ENCODE measurements at places on chromosomes 6 and 20.

- no peak for DNase-seq
These were observed 1095.2 kb downstream of the GRIK2 start for GRCh38 chr6:102488729-102489128.

DNA sequence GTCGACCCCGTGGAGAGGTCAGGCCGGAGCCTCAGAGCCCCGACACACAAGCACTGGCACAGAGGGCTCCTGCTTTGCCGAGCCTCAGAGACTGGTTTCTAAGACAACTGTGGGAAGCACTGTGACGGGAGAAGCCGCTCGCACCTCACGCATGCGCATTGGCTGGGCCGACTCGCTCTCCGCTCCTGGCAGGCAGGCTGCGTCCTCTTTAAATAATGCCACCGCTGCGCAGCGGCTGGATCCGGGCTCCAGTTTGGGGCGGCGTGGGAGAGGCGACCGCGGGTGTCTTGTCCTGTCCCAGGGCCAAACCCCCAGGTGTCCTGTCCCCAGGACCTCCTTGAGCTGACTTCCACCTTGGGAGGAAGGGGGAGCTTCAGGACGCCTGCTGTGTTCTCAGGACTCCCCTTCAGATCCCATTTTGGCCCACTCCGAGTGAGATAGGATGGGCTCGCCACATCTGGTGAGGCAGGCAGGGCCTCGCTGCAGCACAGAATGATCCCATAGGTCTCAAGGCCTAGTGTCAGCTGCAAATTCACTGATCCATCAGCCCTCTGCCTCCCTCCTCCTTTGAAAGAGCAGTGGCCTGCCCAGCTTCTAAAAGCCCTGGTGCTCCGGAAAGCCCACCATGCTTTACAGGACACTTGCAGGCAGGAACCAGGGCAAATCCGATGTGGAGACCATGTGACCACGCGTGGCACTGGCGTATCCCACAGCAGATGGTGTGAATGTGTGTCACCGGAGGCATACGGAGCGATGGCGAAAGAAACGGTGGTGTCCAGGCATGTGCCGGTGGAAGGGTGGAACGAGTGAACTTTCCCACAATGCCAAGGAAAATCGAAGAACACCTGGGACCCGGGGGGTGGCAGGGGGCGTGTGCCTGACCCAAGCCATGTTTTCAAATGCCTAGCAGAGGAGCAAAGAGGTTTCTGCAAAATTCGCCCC is 169.3 kb upstream of the ZNF337 start:
- peak; percentile 78 for DNase-seq

DNA sequence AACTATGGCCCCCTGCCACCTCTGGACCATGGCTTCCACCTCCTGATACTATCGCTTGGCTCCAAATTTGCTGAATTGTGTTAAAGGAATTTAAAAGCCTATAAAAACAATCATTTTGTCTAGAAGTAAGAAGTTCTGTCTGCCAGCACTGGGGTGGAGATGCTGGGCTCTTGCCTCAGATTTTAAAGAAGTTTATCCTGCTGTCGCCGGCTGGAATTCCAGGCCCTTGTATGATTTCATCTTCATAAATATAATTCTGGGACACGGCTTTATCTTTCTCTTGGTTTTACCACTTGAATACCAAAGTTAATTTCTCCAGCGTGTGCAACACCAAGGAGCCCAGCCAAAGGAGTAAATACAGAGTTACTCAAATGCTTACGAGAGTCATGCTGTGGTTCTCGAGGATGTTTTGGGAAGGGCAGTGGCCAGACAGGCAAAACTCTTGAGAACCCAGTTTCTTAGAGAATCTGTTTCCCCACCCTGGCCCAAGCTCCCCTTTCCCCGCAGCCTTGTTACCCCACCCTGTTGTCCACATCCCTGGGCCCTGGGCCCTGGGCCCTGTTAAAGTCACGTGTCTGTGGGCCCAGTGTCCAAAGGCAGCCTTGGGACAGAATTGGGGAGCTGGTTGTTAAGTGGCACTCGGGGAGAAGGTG is 31.9 kb downstream of the C6orf89 start:
- DNase-seq: peak; percentile 95

GRCh38 chr6:41887331-41887751 is 7.8 kb downstream of the USP49 start:
- DNase-seq: no peak

- DNase-seq: no peak
These were observed 6.4 kb downstream of the BLOC1S5 start for GRCh38 chr6:8057793-8058192.

DNA sequence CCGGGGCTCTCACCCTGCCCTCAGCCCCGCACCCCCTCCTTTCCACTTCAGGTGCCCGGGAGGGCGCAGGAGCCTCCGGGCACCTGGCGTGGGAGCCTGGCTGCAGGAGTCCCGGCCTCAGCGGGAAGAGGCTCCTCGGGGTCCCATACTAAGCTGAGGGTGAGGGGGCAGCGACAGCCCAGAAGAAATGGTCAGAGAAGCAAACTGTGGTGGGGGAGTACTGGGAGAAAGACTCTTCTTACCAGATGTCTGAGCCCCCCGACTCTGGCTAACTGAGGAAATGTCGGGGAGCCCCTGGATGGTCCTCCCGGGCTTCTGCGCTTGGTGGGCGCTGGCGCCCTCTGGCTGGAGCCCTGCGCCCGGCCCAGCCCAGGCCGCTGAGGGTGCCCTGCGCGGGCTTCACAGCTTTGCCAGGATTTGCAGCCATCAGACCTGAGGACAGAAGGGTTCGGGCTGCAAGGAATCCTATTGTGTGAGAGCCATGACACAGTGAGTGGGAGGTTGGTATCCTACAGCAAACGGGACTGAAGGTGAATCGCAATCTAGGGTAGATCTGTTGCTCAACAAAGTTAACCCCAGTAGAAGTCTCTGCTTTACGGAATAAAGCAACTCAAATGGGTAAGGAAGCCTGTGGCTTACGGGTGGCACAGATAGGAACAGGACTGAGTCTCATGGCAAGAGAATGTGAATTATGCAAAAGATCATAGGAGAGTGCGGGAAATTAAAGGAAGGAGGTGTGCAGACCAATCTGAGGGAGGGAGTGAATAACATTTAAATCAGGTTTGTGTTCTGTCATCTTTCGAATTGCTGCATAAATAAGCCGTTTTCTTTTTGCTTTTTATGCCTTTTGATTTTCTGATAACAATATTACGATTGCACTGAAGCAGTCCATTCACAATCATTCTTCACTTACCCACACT is 639 bp upstream of the RCAN2 start:
- DNase-seq: peak; percentile 10

DNA sequence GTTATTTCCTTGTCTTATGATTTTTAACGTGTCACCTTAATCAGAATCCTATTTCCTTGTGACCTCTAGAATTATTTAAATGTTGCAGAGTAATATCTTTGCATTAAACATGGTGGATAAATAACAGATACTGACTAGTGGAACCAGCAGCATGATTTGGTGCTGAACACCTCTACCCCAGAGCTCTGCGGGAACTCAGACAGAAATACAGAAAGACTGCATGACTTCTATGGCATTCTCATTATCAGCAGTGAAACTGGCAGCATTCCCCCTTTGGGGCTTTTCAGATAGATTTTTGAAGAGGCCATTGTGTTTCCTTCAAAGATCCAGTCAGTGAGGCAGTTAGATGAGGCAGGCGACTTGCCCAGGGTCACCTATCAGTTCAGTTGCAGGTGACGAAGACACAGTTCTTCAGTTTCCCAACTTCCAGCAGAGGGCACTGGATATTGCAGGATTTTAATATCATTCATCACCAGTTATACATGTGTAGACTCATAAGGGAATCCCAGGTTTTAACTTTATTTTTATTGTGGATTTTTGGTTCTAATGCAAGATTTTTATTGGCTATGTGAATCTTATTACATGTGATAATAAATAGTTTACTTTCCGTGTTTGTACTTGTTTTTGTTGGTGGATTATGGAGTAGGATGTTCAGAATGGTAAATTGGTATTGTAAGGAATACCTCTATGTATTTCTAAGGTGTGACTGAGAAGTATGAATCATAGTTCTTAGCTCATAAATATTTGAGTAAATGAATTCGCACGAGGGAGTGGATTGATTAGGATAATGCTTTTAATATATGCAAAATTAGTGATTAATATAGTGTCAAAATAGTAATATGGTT is 81.3 kb downstream of the AFDN start:
- DNase-seq: peak; percentile 41

GRCh38 chr6:53588816-53589509 is 44.1 kb upstream of the GCLC start:
- no peak for DNase-seq

GRCh38 chr6:160088784-160089533 is 32.7 kb upstream of the SLC22A1 start:
- DNase-seq: no peak

DNA sequence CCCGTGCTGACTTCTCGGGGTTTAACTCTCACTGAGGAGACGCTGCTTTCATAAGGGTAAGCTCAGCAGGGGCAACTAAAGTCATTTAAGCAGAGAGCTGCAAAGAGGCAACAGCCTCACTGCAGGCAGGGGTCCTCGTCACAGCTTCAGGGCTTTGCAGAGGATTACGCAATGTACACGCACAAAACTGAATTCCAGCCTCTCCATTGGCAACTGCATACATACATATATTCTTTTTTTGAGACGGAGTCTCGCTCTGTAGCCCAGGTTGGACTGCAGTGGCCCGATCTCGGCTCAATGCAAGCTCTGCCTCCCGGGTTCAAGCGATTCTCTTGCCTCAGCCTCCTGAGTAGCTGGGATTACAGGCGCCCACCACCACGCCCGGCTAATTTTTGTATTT is 2.4 kb downstream of the GMEB2 start:
- DNase-seq: no peak

DNA sequence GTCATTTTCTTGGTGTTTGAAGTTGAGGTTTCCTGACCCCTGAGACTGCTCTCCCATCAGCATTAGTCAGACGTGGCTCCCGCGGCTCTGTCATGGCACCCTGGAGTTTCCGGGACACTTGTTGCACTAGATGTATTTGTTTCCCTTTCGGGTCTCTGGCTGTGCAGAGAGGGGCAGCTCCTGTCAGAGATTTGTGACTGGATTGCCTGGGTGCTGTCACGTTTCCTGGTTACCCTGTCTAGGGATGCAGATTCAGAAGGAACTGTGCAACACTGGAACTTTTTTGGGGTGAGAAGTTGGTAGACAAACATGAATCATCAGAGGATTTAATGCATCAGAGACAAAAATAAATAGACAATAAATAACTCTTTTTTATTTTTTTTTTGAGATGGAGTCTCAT is 431.8 kb upstream of the MAN1A1 start:
- no peak for DNase-seq

GRCh38 chr20:53767206-53767930 is 173.7 kb upstream of the ZNF217 start:
- no peak for DNase-seq

- DNase-seq: no peak
These were observed 4.9 kb upstream of the IPCEF1 start for GRCh38 chr6:154361476-154361875.

DNA sequence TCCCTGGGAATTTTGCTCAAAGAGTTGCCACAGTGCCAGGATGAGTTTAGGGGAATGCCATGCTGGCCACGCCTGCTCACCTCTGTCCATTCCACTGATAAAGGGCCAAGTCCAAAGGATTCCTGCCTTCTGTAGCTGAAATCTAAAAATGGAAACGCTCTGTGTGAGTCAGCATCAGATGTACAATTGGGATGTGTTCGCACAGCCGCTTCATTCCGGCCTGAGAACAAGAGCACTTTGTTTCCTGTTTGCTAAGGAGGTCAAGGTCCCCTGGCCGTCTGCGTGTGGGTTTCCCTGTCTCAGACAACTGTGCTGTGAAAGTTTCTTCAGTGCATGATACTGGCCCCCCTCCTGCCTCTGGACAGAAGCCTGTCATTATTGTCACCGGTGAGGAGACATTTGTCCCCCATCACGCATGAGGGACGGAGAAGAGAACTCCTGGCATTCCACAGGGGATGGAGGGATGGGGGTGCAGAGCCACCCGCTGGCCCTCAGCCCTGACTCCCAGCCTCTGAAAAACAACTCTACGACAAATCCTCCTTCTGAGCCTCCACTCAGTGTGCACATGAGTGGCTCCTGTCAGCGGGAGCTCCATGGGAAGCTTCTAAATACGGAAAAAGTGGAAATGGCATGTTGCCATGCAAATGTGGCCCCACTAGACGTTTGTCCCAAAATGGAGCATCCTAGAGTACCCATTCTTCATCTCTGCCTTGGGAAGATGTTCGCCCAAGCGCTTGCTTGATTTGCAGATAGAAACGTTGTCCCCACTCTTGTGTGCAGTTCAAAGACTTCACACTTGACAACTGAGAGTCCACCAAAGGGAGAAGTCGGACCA is 143.5 kb upstream of the AFDN start:
- DNase-seq: peak; percentile 72

- DNase-seq: no peak
These were observed 6.9 kb downstream of the PTK7 start for GRCh38 chr6:43082806-43083655.

GRCh38 chr6:17099401-17100059 is 2.3 kb upstream of the STMND1 start:
- DNase-seq: no peak

DNA sequence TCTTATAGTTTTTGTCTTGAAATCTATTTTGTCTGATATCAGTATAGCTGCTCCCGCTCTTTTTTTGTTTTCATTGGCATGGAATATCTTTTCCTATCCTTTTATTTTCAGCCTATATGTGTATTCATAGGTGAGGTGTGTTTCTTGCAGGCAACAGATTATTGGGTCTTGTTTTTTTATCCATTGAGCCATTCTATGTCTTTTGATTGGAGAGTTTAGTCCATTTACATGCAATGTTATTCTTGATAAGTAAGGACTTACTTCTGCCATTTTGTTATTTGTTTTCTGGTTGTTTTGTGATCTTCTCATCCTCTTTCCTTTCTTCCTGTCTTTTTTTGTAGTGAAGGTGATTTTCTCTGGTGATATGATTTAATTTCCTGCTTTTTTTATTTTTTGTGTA is 24.0 kb upstream of the GRM4 start:
- no peak for DNase-seq

- DNase-seq: no peak
These were observed 229.6 kb upstream of the ZNF217 start for GRCh38 chr20:53823121-53823764.

- no peak for DNase-seq
These were observed 459.2 kb downstream of the RFPL4B start for GRCh38 chr6:112806163-112806865.

- DNase-seq: no peak
These were observed 121.4 kb downstream of the TBXT start for GRCh38 chr6:166046226-166046625.

DNA sequence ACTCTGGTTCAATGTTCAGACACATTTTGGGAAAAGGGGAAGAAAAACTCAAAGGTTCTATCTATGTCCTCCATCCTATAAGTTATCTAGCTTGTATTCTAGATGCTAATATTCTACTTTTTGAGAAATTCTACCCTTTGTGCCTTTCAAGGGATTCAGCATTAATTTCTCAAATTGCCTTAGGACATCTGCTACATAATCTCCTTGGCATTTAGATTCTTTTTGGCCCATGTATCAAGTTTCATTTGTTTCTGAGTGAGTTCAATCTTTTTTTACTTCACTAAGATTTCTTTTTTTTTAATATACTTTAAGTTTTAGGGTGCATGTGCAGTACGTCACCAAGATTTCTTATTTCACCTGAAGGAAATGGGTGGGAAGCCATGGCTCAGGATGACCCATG is 232.7 kb upstream of the TENT5A start:
- peak; percentile 23 for DNase-seq

- peak; percentile 83 for DNase-seq
These were observed 7.8 kb downstream of the ADA start for GRCh38 chr20:44643596-44644229.

- peak; percentile 71 for DNase-seq
These were observed 975 bp upstream of the PPT2 start for GRCh38 chr6:32152769-32153563.
